Activated T-helper 1 cell treated with anti-CD3 and anti-CD28 coated beads, Interleukin-2, amount 50 U/mL, for 16 hours (primary cell): ENCODE measurements at places on chromosomes 2 and 18.

GRCh38 chr2:144317071-144317738 lies 202.7 kb downstream of the ZEB2 start:
- no peak for DNase-seq

DNA sequence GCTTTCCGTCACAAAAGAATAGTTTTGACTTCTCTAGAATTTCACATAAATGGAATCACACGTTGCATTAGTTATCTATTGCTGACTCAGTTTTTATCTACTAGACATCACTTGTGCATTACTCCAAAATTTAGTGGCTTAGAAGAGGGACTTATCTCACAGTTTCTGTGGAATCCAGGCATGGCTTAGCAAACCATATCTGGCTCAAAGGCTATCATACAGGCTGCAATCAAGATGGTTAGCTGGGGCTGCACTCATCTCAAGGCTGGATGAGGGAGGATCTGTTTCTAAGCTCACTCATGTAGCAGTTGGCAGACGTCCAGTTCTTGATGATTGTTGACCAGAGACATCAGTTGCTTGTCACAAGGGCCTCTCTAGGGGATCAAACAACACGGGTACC lies 6.6 kb upstream of the DSC3 start:
- no peak for DNase-seq

DNA sequence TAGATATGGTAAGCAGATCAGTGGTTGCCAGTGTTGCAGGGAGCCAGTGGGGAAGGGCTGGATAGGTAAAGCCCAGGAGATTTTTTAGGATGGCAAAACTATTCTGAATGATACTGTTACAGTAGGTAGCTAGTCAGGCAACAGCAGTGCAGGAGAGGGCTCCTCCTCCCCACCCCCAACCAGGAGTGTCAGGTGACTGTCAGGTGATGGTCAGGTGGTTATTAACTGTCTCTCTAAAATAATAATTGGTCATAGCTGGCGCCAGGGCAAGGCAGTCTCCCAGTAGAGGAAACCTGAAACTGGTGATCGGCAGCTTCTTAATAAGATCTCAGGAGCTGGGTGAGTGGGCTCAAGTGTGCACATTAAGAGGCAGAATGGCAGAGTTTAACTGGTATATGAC lies 201.6 kb upstream of the PARD3B start:
- DNase-seq = no peak

DNA sequence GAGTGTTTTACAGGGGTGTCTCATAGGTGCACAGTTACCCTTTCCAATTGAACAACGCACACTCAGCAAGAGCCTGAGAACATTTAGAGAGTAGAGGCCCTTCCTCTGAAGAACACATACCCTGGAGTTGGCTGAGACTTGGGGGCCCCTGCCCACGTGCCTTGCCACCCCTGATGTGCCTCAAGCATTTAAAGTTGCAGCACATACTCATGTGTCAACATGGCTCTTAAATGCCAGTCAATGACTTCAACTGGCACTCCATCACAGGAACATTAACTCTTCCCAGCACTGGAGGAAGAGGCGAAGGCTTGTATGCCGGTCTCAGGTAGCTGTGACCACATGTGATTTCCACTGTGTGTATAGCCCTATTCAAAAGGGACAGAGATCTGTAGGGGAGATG lies 57.4 kb downstream of the SPRED2 start:
- DNase-seq = no peak

- no peak for DNase-seq
These were observed 35.4 kb downstream of the MBP start for GRCh38 chr18:77096936-77097886.

- no peak for DNase-seq
These were observed 86.3 kb upstream of the PELI1 start for GRCh38 chr2:64230540-64230939.

DNA sequence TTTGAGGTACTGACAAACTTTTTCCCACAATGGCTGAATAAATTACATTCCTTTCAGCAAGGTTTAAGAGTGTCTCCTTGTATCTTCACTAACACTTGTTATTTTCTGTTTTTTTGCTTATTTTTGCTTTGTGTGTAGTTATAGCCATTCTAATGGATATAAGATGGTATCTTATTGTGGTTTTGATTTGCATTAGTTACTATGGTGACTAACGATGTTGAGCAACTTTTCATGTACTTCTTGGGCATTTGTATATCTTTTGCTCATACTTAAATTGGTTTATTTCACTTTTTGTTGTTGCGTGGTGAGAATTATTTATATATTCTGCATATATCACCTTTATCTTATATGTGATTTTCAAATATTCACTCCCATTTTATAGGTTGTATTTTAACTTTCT lies 79.9 kb upstream of the FSIP2 start:
- no peak for DNase-seq

GRCh38 chr2:32369222-32369621 lies 12.4 kb downstream of the BIRC6 start:
- DNase-seq = no peak

DNA sequence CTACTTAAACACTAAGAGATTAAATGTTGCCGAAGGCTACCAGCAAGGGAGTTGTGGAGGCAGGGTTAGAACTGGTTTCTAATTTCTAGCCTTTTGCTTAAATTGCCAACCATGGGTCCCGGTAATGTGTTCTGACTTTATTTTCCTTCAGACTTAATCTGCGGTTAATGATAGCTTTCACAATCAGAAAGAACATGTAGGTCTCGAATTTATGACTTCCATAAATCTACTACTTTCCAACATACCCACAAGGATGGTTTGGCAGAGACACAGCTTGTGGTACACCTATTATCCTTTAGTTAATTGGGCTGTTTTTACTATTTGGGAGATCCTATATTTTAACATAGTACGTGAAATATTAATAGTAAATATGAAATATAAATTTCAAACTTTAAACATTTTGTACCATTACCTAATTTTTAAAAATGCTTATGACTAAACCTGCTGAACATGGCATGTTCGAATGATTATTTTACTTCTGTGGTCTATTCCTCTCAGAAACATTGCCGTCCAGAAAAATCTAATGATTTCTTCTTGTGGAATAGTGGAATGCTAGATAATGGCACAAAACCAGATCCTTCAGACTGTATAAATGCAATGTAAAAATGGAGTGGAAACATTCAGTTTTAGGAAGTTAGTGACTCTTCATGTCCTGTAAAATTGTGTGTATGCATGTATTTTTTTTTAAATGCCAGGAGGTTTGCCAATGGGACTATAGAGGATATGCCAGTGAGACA lies 41.3 kb downstream of the PARD3B start:
- no peak for DNase-seq

- no peak for DNase-seq
These were observed 46.7 kb downstream of the EML6 start for GRCh38 chr2:54770211-54770610.

GRCh38 chr2:127313406-127313805 lies 19.5 kb upstream of the ERCC3 start:
- no peak for DNase-seq

GRCh38 chr2:148032215-148032614 lies 11.3 kb downstream of the MBD5 start:
- no peak for DNase-seq

GRCh38 chr18:24734058-24734457 lies 273.6 kb downstream of the HRH4 start:
- no peak for DNase-seq

GRCh38 chr2:240528406-240529040 lies 29.3 kb downstream of the ANKMY1 start:
- DNase-seq = no peak

DNA sequence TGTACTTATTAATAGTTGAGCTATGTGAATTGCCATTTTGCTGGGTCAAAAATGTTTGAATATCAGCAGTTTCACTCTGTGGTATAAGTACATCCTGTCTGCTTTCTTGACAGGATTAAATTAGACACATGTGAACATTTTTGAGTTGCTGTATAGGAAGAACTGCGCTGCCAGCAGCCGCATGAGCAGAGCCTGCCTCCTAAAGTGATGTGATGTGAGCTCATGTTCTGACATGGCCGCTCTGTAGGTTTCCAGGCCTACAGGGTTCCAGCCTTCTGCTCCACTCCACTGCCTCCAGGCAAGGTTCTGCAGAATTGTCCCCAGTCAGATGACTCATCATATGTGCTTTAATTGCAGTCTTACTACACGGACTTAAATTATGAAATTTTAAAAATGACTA lies 119.7 kb upstream of the NFATC1 start:
- no peak for DNase-seq

- no peak for DNase-seq
These were observed 2062.3 kb upstream of the CELF4 start for GRCh38 chr18:39627936-39628335.

DNA sequence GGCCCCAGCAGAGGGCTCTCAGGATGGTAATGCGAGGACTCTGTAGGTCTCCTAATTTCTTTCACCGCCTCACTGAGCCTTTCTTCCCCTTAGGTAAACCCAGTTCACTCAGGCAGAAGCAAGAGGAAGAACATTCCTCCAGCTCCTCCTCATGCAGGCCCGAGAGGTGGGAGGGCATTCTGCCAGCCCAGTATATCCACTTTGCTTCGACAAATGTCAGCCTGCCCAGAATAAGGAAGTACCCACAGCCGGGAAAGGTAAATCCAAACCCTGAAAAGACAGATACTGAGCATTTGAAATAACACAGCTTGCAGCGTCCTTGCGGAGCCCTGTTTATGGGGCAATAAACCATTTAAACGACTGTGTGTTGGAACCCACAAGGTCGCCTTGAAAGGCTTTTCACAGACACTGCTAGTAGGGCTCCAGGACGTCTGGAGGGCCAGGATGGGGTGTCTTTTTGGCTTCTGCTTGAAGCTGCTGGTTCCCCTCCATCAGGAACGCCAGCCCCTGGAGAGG lies 63.0 kb upstream of the STPG4 start:
- no peak for DNase-seq

DNA sequence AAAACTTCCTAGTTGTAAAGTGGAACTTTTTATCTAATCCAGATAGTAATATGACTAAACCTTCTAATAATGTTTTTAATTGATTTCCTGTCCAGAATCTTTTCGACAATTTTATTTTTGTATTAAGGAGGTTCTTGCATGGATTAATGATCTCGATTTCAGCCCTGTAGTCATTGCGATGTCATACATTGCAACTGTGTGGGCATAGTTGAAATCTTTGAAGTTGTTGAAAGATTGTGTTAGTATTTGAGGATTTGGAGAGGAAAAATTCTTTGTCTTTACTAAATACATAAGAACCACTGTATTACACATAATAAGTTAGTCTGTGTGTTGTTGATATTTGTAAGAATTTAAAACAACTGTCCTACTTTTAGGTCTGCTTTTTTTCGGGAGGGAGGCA lies 31.1 kb downstream of the ACSL3 start:
- DNase-seq = no peak

- DNase-seq = no peak
These were observed 1.2 kb downstream of the ONECUT2 start for GRCh38 chr18:57436191-57436964.

- DNase-seq = peak; percentile 11
These were observed 212.3 kb upstream of the TRIB2 start for GRCh38 chr2:12504443-12504842.

DNA sequence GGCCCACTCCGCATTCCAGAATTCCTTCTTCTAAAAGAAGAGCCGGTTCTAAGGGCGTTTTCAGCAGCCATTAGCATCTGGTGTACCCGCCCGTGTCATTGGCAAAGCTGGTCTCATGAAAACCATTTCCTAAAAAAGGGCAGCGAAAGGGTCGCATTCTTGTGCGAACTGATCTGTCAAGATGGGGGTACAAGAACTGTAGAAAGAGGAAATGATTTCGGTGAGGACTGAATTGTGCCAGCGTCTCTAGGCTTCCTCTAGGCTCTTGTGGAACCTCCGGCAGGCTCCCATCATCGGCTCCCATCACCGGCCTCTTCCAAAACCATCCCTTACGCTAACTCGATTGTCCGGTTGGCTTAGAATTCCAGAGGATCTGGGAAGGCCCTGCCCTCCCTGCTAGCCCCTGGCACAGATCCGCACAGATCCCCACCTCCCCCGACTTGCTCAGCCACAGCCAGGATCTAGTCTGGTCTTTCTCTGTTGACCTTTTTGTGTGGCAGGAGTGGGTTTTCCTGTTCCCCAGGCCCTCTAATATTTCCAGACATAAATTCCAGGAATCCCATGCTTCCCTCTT lies 1.3 kb downstream of the RAB31 start:
- DNase-seq = no peak
